CD4-positive, alpha-beta T cell treated with Interleukin-1 beta for 1 hour (primary cell): ENCODE measurements at places on chromosomes 12 and 14.

DNA sequence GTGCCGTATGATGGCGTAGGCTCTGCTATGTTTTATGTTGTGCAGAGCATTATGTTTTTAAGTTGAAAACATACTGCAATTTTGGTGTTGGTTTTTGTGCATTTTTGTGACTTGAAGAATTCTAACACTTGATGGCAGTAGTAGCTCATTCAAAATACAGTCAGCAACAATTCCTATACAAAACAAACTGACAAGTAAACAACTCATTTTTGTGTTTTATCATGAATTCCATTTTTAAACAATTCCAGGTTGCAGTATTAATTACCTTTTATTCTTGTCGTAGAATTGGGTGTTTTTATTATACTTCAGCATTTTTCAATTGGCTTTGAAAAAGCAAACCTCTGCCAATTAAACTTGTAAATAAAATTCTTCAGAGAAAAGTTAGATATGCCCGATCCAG, 4.1 kb upstream of the CCER1 start:
- no peak for DNase-seq

- no peak for DNase-seq
Observed at GRCh38 chr12:122392411-122392810, 30.1 kb downstream of the CLIP1 start.

DNA sequence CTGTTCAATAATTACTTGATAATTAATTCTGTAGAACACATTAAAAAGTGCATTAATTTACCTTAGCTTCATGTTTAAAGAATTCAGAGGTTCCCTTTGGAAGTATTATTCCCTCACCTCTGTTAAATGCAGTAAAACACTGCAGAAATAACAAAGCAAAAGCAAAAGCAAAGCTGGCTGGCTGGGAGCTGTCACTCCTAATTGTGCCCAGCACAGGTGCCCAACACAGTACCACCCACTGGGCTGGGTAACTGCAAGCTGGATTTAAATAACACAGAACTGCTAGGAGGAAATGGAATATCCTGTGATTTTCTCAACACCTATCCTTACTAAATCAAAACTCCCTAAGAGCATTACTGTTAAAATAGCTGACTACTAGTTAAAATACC, 72.6 kb downstream of the SLC2A13 start:
- no peak for DNase-seq

DNA sequence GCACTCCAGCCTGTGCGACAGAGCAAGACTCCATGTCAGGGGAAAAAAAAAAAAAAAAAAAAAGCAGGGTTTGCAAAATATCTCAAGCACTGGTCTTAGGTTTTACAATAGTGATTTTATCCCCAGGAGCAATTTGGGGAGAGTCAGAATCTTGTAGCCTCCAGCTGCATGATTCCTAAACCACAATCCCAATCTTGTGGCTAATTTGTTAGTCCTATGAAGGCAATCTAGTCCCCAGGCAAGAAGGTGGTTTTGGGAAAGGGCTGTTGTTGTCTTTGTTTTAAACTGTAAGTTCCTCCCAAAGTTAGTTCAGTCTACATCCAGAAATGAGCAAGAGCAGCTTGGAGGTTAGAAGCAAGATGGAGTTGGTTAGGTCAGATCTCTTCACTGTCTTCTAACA, 135.7 kb downstream of the PLXNC1 start:
- DNase-seq = no peak

GRCh38 chr12:54004063-54004840, 4.3 kb downstream of the HOXC9 start:
- no peak for DNase-seq

GRCh38 chr12:113221997-113222729, 899 bp downstream of the TPCN1 start:
- DNase-seq = no peak

GRCh38 chr12:91935296-91935695, 210.3 kb downstream of the BTG1 start:
- DNase-seq = no peak

- peak; percentile 46 for DNase-seq
Observed at GRCh38 chr14:67583711-67584644, 16.1 kb downstream of the PIGH start.

- DNase-seq = no peak
Observed at GRCh38 chr12:103538397-103538796, 42.6 kb upstream of the C12orf42 start.
